Left hindlimb (tissue), 1 donor: ENCODE measurements at places on chromosomes 11 and 22.

DNA sequence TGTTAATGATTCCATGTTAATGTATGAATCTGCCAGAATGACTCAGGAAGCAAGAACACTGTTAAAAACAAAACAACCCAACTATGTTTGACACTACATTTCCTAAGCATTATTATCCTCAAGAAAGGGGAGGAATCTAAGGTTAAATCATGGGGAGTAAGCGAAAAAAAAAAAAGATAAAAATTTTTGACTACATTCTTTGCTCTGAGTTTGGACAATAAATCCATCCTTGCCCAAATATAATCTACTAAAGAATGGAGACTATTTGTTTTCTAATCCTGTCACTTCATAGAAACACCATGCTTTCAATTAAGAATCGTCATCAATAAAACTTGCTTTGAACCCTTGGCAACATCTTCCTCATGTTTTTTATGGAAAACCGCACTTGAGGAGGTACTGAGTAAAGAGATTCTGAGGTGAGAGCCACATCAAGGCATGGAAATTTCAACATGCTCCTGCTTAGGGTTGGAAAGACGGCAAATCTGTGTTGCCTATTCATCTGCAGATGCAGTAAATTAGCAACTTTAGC is 9.7 kb downstream of the MAML2 start:
- DNase-seq, result no peak

- DNase-seq, result peak; percentile 50
These were observed 120.5 kb downstream of the SHANK2 start for GRCh38 chr11:71131861-71132260.

- DNase-seq, result no peak
These were observed 8.0 kb downstream of the NUMA1 start for GRCh38 chr11:72072348-72072747.

DNA sequence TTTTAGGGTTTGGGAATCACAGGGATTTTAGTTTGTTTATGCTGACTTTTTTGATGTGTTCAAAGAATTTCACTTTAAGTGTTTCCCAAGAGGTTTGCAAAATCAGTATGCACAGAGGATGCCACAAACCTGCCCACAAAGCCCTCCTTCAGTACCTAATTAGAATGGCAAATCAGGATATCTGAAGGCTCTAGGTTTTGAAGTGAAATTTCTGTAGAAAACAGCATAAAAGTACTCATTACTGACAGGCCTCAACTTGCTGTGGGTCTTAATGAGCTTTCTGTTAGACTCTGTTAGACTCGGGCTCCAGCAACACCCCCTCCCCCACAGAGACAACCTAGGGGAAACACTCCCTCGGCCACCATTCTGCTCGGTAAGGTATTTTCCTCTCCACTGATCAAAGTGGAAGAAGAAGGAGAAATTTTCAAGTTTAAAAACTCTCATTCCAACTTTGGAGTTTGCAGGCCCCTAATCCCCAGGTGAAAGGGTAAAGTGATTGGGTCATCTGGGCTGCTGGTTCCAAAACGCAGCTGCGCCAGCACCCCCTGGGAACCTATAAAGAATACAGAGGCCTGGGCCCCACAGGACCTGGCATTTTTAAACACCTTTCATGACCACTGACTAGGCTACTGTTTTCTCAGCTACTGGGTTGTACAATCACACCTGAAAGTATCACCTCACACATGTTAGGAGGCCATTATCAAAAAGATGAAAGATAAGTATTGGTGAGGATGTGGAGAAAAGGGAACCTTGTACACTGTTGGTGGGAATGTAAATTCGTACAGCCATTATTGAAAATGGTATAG is 67.5 kb downstream of the PLEKHA7 start:
- no peak for DNase-seq

DNA sequence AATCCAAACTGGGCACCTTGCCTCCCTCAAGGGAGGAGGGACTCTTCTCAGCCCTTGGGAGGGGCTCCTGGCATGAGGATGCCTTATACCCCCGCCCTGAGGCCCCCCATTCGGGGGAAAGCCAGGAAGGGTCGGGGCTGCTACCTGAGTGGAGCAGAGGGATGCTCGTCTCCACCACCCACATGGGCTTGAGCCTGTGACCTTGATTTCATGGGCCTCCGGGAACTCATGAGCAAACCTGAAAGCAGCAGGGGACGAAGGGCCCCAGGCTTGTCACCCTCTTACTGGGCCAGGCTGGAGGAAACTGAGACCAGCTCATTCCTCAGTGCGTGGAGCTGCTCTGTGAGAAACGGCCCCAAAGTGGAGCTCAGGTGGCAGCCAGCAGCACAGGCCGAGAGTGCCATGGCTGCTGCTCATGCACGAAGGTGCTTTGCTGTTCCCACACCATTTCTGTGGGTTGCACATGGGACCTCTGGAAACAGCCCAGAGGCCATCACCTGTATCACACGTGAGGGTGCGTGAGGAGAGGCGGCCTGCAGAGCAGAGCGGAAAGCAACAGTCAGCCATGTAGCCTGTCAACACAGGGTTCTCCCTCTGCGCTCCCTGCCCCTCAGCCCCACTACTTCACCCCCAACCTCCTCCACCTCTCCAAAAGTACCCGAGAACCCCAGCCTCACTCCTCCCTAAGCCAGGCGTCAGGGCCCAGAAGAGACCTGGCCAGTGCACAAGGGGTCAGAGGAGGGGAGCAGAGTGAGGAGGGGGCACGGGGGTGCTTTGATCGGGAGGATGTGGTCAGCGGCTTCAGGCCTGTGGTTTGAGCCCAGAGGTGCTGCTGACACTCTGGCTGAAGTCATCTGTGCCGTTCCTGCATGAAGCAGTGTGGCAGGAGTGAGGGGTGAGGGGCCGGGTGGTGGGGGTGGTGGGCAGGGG is 14.1 kb upstream of the IL2RB start:
- no peak for DNase-seq

DNA sequence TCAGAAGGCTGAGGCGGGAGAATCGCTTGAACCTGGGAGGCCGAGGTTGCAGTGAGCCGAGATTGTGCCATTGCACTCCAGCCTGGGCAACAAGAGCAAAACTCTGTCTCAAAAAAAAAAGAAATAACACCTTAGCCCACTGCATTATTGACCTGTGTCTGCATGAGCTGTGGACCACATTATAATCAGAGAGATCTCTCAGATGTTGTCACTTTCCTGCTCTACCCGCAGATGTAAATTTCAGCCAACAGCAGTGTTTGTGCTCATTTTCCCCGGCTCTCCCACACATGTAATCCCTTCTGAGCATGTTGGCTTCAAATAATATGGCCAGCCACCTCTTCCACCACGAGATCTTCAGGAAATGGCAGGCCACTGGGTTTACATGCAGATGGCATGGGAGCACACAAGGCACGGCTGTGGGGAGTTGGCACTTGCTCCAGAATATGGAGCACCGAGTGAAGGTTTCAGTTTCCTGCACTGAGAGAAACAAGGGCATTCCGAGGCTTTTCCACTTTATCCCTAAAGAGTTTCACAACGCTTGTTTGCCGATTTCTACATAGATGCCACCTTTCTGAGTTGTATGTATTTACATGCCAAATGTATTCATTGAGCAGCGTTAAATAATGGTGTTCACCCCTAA is 19.7 kb downstream of the CDPF1 start:
- no peak for DNase-seq

DNA sequence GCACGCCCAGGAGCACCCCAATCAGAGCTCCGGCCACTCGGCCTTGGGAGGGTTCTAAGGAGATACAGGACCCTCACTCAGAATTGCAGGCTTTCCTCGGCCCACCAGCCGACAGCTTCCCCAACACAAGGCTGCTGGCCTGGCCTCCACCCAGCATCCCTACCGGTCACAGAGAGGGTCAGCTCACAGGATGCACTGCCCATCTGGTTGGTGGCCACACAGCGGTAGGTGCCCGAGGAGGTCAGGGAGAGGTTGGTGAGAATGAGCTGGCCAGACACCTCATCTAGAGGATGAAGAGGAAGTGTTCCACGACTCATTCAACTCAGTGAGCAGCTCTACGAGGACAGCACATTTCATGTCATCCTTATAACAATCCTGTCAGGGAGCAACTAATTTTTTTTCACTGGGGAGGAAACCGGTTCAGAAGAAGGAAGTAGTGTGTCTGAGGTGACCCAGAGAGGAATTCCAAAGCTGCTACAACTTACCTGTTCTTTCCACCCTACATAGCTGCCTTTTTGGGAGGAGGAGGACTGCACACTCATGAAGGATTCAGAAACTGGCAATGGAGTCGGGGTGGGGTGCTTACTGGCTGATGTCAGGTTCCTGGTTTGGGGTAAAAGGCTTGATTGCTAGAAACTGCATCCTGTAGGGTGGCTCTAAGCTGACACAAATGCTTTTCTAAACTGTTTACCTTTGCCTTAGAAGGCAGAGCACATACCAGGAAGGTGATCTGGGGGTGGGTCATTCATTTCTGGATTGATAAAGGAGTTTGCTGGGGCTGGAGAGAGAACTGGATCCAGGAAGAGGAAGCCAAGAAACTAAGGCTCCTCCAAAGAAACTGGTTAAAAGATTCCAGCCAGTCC is 3.3 kb downstream of the VSIG2 start:
- no peak for DNase-seq

GRCh38 chr11:77019976-77020595 is 14.1 kb upstream of the B3GNT6 start:
- DNase-seq, result no peak
